Naive B cell (primary cell): ENCODE measurements at places on chromosomes 13 and 19.

DNA sequence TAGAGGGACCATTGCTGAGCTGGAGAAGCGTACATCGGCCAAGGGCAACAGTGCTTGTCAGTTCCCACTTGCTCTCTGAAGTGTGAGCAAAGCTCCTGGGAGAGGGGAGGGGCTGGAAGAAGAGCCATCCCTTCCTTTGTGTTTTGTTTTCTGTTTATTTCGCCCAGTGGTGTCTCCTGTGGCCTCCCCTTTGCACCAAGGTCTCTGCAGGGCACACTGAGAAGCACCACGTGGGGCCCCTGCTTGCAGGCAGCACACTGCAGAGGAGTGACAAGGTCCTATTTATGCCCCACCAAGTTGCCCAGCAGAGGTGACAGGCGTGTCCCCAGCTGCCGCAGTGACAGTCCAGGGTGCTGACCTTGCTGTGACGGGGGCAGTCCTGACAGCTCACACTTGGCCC lies 24.0 kb downstream of the GRIN2D start:
- H3K36me3 ChIP-seq = no peaks in the 10 kb centered on the region
- H3K27me3 ChIP-seq = peaks cover 21% of the 10 kb centered on the region
- no peak overlapping the region for H3K27ac ChIP-seq
- no peak for DNase-seq
- H3K4me3 ChIP-seq = no peak overlapping the region
- peaks cover 33% of the 10 kb centered on the region for H3K4me1 ChIP-seq

GRCh38 chr19:42532891-42533290 lies 4.6 kb upstream of the CEACAM1 start:
- peaks cover 17% of the 10 kb centered on the region for H3K4me1 ChIP-seq
- no peak for DNase-seq
- H3K27me3 ChIP-seq = no peaks in the 10 kb centered on the region
- H3K36me3 ChIP-seq = no peaks in the 10 kb centered on the region
- no peak overlapping the region for H3K27ac ChIP-seq
- H3K4me3 ChIP-seq = no peak overlapping the region

- no peak within 1 kb of the TSS for H3K4me3 ChIP-seq
- H3K27ac ChIP-seq = no peak within 1 kb of the TSS
- no peak for DNase-seq
- H3K4me1 ChIP-seq = peaks cover 10% of the 10 kb centered on the region
- no peaks in the 10 kb centered on the region for H3K36me3 ChIP-seq
- H3K27me3 ChIP-seq = peaks cover 12% of the 10 kb centered on the region
Measured at GRCh38 chr19:2359992-2360685, at the start of gene TMPRSS9. TSS of gene TMPRSS9 (plus strand) at chr19:2360265. CDS start at chr19:2389786, 29,521 bp downstream.

GRCh38 chr13:110119935-110120905 lies 186.7 kb downstream of the COL4A1 start:
- H3K4me3 ChIP-seq = no peak overlapping the region
- no peaks in the 10 kb centered on the region for H3K4me1 ChIP-seq
- no peak overlapping the region for H3K27ac ChIP-seq
- DNase-seq = no peak
- peaks cover 37% of the 10 kb centered on the region for H3K27me3 ChIP-seq

GRCh38 chr19:43534816-43535761 lies 2.1 kb downstream of the ZNF575 start:
- no peaks in the 10 kb centered on the region for H3K27me3 ChIP-seq
- DNase-seq = peak; percentile 25
- peak overlapping the region; percentile 82 for H3K27ac ChIP-seq
- peak overlapping the region; percentile 41 for H3K4me3 ChIP-seq

- DNase-seq = no peak
- no peak overlapping the region for H3K4me3 ChIP-seq
- peaks cover 33% of the 10 kb centered on the region for H3K4me1 ChIP-seq
- H3K27ac ChIP-seq = no peak overlapping the region
Measured at GRCh38 chr13:45364876-45365557, 24.0 kb upstream of the TPT1 start.

DNA sequence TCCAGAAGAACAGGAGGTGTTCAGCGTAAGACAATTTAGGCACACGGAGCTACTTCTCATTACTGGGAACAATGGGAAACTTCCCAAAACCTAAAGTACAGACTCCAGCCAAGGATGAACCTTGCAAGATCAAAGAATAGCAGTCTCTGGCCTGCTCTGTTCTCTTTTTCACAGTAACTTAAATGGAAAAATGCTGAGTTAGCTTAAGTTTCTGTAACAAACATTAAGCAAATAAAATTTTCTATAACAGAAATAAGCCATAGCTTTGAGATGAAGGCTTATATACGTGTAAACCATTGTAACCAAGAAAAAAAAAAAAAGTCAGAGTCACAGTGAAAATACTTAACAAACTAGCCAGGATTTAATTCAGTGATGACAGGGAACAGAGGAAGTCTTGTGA lies 18.2 kb upstream of the ZNF460 start:
- no peaks in the 10 kb centered on the region for H3K27me3 ChIP-seq
- no peak overlapping the region for H3K27ac ChIP-seq
- peaks cover 21% of the 10 kb centered on the region for H3K36me3 ChIP-seq

DNA sequence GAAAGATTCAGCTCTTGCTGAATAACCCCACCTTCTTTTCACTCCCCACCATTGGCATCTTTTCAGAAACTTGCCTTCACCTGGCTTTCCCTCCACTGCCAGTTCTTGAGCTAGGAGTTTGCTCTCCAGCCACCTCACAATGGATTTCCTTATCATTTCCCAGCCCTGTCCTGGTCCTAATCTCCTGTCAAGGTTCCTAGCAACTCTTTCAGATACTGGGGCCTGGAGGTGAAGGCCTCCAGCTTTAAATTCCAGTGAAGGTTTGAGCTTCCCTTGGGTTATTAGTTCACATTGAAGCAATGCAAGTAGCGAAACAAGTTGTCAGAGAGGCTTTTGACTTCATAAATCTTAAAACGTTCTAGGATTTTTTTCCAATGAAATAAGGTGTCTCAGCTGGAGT lies 320.8 kb upstream of the MAB21L1 start:
- DNase-seq = no peak
- H3K4me1 ChIP-seq = no peaks in the 10 kb centered on the region
- H3K36me3 ChIP-seq = no peaks in the 10 kb centered on the region
- H3K27ac ChIP-seq = no peak overlapping the region

DNA sequence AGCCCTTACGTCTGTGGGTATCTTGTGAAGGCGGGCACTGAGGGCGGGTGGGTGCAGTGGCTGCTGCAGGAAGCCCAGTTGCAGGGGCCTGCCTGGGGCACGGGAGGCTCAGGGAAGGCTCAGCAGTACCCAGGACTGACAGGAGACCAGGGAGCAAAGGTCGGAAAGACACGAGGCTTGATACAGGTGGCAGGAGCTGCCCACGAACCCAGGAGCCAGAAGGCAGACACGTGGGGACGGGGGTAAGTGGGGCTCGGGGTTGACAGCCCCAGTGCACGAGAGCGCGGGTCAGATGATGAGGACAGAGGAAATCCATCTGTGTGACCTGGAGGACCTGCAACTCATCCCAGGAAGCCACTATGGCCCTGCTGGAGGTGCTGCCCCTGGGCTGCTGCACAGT lies 25.3 kb downstream of the ELAVL1 start:
- H3K4me1 ChIP-seq = peaks cover 9% of the 10 kb centered on the region
- no peak overlapping the region for H3K4me3 ChIP-seq
- no peak for DNase-seq
- H3K27ac ChIP-seq = no peak overlapping the region
- H3K27me3 ChIP-seq = no peaks in the 10 kb centered on the region

GRCh38 chr19:46386996-46387712 lies 26.2 kb downstream of the CCDC8 start:
- peaks cover 6% of the 10 kb centered on the region for H3K4me1 ChIP-seq
- no peak for DNase-seq
- H3K27me3 ChIP-seq = no peaks in the 10 kb centered on the region
- H3K4me3 ChIP-seq = no peak overlapping the region
- H3K27ac ChIP-seq = no peak overlapping the region
- peaks cover 16% of the 10 kb centered on the region for H3K36me3 ChIP-seq

- H3K36me3 ChIP-seq = no peaks in the 10 kb centered on the region
- H3K4me3 ChIP-seq = no peak overlapping the region
- H3K27ac ChIP-seq = no peak overlapping the region
- H3K27me3 ChIP-seq = no peaks in the 10 kb centered on the region
- DNase-seq = no peak
- no peaks in the 10 kb centered on the region for H3K4me1 ChIP-seq
Measured at GRCh38 chr13:65133094-65133493, 2097.0 kb downstream of the PCDH9 start.

- H3K4me1 ChIP-seq = no peaks in the 10 kb centered on the region
- no peak overlapping the region for H3K27ac ChIP-seq
- H3K4me3 ChIP-seq = no peak overlapping the region
- DNase-seq = no peak
Measured at GRCh38 chr19:30317403-30317802, 54.8 kb upstream of the ZNF536 start.

- H3K4me3 ChIP-seq = no peak overlapping the region
- DNase-seq = no peak
- H3K4me1 ChIP-seq = no peaks in the 10 kb centered on the region
- H3K27me3 ChIP-seq = no peaks in the 10 kb centered on the region
- H3K27ac ChIP-seq = no peak overlapping the region
- no peaks in the 10 kb centered on the region for H3K36me3 ChIP-seq
Measured at GRCh38 chr13:76466043-76466442, 420.2 kb downstream of the KCTD12 start.

DNA sequence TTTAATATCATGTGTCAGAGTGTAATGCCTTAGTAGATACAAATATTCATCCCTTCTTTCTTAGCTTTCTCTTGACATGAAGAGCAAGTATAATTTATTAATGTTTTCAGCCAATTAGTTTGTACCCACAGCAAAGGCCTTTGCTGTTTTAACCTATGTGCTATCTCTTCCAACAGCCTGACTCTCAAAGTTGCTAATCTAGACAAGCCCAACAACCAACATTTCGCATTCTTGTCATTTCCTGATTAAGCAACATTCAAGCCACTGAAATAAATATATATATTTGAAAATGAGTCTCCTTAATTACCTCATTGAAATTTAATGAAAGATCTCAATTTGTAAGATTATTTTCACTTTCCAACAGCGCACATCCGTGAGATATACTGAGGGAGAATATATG lies 18.5 kb downstream of the EPSTI1 start:
- no peak overlapping the region for H3K4me3 ChIP-seq
- H3K4me1 ChIP-seq = peaks cover 51% of the 10 kb centered on the region
- H3K27me3 ChIP-seq = no peaks in the 10 kb centered on the region
